Kidney glomerular epithelial cell (primary cell): ENCODE measurements at places on chromosomes 12 and 14.

GRCh38 chr14:54814076-54814475, 88.5 kb downstream of the GCH1 start:
- DNase-seq = no peak

- no peak for DNase-seq
These were observed 149.3 kb downstream of the ESRRB start for GRCh38 chr14:76525106-76525821.

GRCh38 chr12:24937553-24938244, 11.2 kb downstream of the BCAT1 start:
- no peak for DNase-seq

GRCh38 chr14:55556929-55557623, 22.9 kb upstream of the KTN1 start:
- DNase-seq = peak; percentile 97

- peak; percentile 43 for DNase-seq
These were observed 264.0 kb downstream of the EGLN3 start for GRCh38 chr14:33686856-33687255.

GRCh38 chr12:128600886-128601285, 222.9 kb downstream of the SLC15A4 start:
- DNase-seq = no peak

GRCh38 chr14:32319368-32320049, 9.6 kb upstream of the AKAP6 start:
- no peak for DNase-seq

- DNase-seq = no peak
These were observed 36.5 kb downstream of the NCKAP5L start for GRCh38 chr12:49791700-49792099.

- DNase-seq = no peak
These were observed 172.2 kb downstream of the SNAPC1 start for GRCh38 chr14:61934385-61934784.

- DNase-seq = no peak
These were observed 156.5 kb upstream of the C14orf180 start for GRCh38 chr14:104422837-104423681.

DNA sequence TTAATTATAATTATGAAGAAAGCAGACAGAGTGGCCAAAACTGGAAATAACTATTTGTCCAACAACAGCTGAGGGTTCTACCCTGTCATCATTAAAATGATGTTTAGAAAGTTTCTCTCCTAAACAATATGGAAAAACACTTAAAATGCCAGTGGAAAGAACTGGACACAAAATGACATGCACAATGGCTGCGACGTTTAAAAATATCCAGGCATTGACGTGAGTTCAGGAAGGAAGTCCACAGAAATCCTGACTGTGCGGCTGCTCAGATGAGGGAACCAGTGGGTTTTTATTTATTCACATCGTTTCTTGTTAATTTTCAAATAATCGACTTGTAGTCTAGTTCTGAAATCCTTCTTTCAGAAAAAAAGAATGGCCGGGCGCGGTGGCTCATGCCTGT, 58.3 kb downstream of the CCNK start:
- DNase-seq = no peak

- DNase-seq = no peak
These were observed 4.1 kb downstream of the OXA1L start for GRCh38 chr14:22770481-22771187.

GRCh38 chr14:22685467-22685866, 41.3 kb upstream of the OR6J1 start:
- no peak for DNase-seq

DNA sequence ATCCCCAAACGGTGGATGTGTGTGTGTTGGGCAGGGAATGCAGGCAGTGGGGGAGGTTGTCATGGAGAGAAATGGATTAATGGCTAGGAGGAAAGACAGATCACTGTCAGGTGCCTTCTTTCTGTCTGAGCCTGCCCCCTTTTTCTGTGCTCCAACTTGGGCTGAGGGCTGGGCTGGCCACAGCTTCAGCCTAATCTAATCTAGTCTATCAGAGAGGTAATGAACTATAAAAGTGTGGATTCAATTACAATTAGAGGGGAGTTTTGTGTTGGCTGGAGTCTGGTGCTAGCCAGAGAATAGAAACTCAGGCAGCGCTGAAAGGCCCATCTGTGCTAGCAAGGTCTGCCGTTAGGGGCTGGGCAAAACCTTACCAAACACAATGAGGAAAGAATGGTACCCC, 41.2 kb downstream of the NEUROD4 start:
- no peak for DNase-seq

DNA sequence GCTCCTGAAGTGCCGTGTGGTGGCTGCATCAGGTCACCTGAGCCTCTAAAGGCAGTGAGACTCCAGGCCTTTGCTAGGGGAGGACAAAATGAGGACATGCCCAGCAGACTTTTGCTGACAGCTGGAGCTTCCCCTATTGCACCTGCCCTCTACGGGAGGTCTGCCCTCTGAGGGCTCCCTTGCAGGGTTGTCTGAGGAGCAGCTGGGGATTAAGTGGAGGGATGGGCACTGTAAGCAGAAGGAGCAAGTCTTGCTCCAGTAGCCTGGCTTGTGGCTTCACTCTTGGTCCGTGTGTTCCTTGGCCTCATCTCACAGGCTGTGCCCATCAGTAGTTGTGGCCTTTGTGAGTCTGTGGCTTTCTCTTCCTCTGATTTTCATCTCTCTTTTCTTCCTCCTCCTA, 66.9 kb upstream of the NRXN3 start:
- no peak for DNase-seq

GRCh38 chr14:67994531-67994930, 175.0 kb downstream of the RAD51B start:
- DNase-seq = no peak

DNA sequence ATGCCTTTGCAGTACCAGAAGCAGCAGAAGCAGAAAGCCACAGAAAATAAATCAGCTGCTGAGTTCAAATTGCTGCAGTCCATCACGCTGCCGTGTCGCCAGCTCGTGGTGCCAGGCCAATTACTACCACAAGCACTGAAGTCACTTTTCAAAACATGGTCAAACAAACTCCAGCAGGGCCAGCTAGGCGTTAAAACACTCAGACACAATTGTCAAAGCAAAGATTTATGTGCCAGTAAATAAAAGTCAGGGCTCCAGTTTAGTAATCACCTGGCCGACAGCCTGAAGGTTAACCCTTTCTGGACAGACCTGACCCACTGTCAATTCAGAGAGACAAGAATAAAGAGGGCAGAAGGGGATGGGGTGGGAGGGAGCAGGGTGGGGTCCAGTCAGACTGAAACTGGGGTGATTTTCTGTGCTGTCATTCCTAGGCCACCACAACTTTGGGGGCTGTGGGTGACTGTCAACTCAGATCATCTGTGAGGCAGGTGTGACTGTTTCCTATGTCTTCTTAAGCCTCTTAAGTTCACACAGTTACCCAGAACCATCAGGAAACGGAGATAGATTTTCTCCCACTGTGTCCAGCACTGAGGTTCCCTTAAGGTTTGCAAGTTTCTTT, 109.8 kb upstream of the FUT8 start:
- DNase-seq = no peak

DNA sequence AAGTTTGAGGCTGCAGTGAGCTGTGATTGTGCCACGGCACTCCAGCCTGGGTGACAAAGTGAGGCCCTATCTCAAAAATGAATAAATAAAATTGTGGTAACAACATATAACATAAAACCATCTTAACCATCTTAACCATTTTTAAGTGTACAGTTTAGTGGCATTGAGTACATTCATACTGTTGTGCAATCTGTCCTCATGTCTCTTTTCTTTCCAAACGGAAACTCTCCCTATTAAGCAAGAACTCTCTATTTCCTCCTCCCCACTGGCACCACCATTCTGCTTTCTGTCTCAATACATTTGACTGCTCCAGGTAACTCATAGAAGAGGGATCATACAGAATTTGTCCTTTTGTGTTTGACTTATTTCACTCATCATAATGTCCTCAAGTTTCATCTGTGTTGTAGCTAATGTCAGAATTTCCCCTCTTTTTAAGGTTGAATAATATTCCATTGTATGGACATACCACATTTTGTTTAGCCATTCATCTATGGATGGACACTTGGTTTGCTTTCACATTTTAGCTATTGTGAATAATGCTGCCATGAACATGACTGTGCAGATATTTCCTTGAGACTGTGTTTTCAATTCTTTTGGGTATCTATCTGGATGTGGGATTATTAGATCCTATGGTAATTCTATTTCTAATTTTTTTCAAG, 4.4 kb upstream of the MARK3 start:
- no peak for DNase-seq

GRCh38 chr12:92561543-92561899, 141.3 kb upstream of the PLEKHG7 start:
- no peak for DNase-seq

DNA sequence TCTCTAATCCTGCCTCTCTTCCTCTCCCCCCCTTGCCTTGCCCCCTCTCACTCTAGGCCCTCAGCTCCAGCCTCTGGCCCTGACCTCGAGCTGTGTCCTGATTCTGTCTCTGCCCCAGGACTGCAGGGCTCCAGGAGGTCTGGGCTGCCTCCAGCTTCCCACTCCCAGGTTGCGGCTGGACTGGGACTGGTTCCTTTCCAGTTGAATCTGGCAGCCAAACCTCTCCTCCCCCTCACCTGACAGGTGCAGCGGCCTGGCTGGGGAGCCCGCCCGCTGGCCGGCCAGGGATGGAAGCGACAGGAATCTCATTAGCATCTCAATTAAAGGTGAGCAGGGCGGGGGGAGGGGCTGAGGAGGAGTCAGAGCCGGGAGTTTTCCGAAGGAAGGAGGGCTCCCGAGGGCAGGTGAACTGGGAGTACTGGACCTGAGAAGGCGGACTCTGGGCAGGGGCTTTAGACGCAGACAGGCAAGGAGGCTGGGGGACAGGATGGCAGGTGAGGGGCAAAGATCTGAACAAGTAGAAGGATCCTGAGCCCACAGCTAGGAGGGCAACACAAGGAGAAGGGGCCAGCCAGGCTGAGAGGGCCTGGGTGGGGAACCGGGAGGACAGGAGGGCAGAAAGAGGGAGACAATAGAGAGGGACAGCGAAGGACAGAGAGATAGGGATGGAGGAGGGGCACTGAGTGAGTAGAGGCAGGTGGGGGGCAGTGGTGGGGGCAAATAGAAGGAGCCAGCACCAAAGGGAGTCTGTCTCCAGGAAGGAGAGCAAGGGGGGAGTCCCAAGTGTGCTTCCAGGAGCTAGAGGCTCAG, at the start of gene SCNN1A:
Gene SCNN1A (minus strand): TSS at position 295 of the 810 bp plus-strand sequence. CDS start 780 bp downstream, outside the sequence.
- no peak for DNase-seq

GRCh38 chr14:23005451-23006187, 4.3 kb downstream of the C14orf93 start:
- DNase-seq = no peak

DNA sequence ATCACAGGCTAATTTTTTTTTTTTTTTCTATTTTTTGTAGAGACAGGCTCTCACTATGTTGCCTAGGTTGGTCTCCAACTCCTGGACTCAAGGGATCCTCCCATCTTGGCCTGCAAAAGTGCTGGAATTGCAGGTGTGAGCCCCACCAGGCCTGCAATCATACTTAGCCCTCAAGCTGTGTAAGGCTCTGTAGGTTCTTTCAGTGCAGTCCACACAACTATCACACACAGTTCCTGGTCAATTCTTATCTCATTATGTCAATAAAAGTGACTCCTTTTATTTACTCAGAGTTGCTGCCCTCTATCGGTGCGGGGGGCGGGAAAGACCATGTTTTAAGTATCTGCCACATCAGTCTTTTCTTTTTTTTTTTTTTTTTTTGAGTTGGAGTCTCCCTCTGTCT, 29.0 kb downstream of the SLC2A3 start:
- peak; percentile 12 for DNase-seq

DNA sequence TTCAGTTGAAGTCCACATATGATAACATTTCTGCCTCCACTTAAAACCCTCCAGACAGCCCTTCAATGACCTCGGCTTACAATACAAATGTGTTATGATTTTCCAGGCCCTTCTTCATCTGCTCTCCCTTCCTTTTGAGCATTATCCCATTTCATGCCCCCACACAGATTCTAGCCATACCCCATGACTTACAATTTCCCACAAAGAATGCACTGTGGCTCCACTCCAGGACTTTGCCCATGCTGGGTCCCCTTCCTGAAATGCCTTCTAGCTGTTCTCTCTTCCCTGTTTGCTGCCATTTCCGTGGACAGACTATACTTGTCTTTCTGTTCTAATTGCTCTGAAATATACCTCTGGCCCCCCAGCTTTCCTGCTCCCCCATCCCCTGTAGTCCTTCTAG, 963.2 kb downstream of the DIO2 start:
- DNase-seq = no peak

DNA sequence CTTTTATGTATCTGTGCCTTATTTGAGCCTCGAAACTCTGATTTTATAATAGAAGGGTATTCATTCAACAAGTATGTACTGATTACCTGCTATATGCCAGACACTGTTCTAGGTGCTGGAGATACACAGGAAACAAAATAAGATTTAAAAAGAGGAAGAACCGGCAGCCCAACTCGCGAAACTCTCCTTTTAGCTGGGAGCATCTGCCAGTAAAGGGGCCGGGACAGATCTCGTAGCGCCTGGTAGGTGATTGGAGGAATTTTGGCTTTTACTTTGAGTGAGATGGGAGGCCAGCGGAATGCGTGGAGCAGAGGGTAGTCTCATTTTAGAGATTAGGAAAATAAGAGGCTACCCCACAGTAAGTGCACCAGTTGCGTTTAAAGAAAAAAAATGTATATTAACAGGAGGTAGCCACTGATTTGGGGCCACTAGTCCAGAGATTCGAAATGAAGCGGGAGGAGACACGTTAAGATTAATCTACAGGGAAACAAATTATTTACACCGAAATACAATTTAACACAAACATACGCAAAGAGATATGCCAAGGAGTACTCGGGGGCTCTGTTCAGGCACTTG, 520 bp upstream of the MON2 start:
- DNase-seq = peak; percentile 41

GRCh38 chr14:60893911-60894310, 87.0 kb downstream of the TRMT5 start:
- no peak for DNase-seq

DNA sequence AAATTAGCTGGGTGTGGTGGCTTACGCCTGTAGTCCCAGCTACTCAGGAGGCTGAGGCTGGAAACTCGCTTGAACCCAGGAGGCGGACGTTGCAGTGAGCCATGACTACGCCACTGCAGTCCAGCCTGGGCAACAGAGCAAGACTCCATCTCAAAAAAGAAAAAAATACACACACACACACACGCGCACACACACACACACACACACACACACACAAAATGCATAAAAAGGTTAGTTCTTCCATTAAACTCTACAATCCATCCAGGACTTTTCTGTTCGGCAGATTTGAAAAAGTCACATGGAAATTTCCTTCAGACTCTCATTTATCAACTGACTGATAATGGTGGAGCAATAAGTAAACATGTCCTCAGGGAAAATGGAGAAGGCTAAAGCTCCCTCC, 9.2 kb upstream of the VPS33A start:
- no peak for DNase-seq

GRCh38 chr14:66752109-66752508, 244.2 kb downstream of the GPHN start:
- no peak for DNase-seq
